GM13977 (cell line): ENCODE measurements at places on chromosomes 13 and 19.
A peak's percentile ranks its signal among the peaks of the same experiment; 100 is the strongest.

- DNase-seq = no peak
Measured at GRCh38 chr19:6967967-6968366, 53.3 kb downstream of the MBD3L2B start.

GRCh38 chr13:44317752-44318151 lies 55.9 kb upstream of the SERP2 start:
- no peak for DNase-seq

GRCh38 chr19:47512183-47512947 lies 2.5 kb downstream of the NAPA start:
- no peak for DNase-seq

- DNase-seq = no peak
Measured at GRCh38 chr13:109348519-109349258, 437.7 kb downstream of the IRS2 start.

DNA sequence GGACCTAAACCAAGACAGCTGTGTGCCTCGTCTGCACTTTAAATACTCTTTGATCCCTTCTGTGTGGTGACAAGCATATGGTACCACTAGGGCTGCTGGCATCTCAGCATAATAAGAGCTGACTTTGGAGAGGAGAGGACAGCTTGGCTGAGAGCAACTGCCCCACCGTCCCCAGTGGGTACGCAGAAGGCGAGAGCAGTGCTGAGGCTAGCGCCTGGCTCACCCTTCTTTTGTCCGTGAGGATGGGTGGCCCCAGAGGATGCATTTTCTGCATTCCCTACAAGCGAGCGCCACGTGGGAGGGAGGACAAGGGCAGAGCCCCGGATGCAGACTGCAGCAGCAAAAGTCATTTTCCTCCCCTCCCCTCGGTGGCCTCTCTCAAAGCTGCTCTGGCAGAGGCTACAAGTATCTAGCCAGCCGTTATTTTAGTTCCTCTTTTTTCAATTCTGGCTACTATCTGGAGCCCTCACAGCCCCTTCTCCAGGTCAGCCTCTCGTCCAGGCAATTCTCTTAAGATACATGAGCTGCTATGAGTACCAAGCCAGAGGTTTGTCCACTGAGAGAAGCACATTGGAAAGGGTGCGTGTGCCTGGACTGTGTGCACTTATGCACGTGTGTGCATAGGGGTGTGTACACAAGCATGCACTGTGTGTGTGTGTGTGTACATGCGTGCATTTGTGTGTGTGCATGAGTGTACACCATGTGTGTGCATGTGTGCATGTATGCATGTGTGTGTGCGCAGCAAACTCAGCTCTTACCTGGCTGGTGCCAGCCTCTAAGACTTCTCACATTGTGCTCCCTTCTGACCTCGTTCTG lies 51.3 kb downstream of the RAB20 start:
- DNase-seq = peak; percentile 60

DNA sequence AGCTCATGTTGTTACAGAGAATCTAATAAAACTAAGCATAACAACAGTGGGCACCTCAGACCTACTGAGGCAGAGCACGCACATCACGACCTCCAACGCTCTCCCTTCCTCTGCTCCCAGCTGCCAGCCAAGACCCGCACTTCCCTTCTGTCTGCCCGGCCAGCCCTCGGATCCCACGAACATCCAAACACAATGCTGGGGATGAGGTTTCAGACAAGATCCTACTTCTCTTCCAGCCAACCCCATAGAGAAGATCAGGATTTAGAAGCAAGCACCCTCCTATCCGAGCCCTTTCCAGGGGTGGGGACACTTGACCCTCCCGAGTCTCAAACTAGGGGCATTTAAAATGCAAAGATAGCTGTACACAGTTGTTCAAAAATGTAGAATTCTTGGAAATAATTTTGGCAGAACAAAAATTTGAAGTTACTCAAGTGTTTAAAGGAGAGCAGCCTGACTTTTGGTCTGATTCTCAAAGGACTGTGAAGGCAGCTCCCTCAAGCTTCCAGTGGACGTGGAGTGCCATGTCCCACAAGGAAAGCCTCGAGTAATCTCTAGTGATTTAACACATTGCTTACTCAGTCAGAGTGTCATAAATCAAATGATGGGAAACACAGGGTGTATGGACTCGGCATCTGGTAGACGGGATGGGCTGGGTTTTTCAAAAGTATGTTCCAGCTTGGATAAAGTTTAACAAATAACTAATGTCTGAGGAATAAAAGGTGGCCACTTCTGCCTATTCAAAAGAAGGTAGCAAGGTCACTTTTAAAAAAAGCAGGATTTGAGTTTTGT lies 32.8 kb downstream of the ANKRD10 start:
- no peak for DNase-seq

DNA sequence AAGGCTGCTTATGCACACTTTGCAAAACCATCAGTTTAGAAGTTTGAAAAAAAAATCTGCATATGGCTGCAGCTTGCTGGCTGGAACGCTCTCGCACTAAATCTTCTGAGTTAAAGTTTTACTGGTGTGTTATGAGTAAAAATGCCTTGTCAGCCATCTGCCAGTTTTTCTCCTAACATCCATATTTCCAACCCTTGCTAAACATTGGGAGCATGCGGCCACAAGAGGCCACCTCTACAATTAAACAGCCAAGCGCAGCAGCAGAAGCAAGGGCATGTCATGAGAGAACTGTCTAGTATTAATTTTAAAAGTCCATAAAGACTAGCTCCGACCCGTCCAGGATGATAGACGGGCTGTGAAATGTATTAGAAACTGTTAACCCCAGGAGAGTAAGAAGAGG lies 248.3 kb downstream of the TSHZ3 start:
- no peak for DNase-seq

- peak; percentile 28 for DNase-seq
Measured at GRCh38 chr13:31236211-31236786, 36.5 kb downstream of the B3GLCT start.

DNA sequence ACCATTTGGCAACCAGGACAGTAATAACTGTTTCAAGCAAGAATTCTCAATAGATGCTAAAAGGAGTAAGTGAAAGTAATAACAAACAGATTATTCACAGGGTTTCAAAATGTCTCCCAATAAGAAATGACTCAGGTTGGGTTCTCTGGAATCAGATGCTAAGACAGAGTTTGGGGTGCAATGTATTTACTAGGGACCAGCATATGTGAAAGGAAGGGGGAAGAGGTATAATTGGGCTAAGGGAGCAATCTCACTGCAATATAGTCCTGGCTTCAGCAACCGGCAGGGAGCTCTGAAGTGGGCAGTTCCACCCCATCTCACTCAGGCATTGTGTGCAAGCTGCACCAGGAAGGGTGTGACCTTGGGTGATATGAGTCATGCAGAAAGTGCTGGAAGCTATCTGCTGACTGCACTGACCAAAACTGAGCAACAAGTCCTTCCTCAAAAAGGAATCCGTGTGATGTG lies 23.4 kb downstream of the ZDHHC20 start:
- DNase-seq = peak; percentile 44
